PC-9 (cell line): ENCODE measurements at places on chromosomes 12 and 14. TPM values are rescaled to one million over a fixed set of nuclear protein-coding genes. Genes with fewer than 3 reads are reported as not detected.

DNA sequence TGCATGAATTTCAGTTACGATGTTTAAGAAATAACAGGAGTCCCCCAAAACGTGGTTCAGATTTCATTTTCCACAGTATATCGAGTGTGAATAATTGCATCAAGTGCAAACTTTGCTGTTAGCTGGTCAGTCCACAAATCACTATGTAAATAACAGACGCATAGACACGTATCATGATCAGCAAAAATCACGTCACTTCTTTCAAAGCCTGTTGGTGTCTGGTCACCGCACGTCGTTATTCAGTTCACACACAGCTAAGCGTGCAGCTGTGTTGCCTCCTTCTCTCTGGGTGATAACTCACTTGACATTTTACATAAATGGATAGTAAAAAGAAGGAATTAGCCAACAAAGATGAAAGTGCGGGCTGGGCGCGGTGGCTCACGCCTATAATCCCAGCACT, 126.8 kb upstream of the MED13L start:
- no peak overlapping the region for H3K4me3 ChIP-seq
- H3K36me3 ChIP-seq = no peaks in the 10 kb centered on the region
- no peak overlapping the region for H3K27ac ChIP-seq
- H3K27me3 ChIP-seq = no peaks in the 10 kb centered on the region

DNA sequence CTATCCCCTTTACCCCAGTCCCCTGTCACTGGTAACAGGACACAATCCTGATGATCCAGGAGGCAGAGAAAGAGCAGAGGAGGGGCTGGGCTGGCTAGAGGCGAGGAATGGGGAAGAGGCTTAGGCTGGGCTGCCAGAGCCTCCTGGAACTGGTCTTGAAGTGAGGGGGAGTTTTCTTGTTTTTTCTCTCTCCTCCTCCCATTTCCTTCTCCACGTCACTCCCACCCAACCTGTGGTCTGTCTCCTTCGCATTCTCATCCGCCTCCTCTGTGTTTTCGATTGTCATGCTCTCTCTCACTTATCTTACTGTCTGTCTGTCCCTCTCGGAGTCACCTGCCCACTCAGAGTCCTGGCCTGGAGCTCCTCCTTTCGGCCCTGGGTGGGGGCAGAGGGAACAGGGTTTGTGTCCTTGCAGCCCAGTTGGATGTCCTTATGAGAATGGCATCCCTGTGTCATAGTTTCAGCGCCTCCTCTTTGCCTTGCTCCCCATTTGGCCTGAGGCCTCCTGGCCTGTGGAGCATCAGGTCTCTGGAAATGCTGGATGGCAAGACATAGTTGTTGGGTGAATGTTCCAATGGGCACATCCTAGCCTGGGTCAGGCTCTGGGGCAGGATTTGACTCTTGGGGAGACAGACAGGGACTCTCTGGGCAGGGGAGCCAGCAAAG, 3.4 kb upstream of the KRT80 start:
- peaks cover 1% of the 10 kb centered on the region; the same call in 1 of the 2 replicates for H3K36me3 ChIP-seq
- H3K4me3 ChIP-seq = no peak overlapping the region
- DNase-seq = peak; percentile 55

DNA sequence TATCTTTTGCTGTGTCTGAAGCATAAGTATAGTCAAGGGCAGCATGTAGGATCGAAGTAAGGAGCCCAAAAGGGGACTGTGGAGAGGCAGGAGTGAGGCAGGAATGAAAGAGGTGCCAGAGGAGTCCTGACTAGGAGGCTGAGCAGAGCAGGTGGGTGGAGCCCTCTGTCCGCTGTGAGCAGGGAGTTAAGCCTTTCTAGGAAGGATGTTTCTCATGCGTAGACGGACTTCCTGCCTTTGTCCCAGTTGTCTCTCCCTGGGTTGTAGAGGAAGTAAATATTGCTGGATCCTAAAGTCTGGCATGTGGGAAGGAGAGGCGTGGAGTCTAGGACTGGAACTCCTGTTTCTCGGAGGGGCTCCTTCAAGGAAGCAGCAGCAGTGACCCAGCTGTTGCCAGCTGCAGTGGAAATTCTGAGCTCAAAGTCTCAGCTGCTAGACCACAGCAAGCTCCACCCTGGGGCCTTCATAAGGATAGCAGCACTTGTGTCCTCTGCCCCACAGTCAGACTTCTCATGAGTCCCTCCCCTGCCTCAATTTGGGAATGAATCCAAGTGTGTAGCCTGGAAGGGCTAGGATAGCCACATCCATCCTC, 44.0 kb downstream of the RBMS2 start:
- peaks cover 21% of the 10 kb centered on the region for H3K4me1 ChIP-seq
- no peaks in the 10 kb centered on the region for H3K27me3 ChIP-seq
- DNase-seq = no peak

- no peak overlapping the region for H3K27ac ChIP-seq
- H3K4me1 ChIP-seq = no peaks in the 10 kb centered on the region
- no peaks in the 10 kb centered on the region for H3K36me3 ChIP-seq
Observed at GRCh38 chr12:95528431-95528830, 22.8 kb downstream of the USP44 start.

- no peak for DNase-seq
- H3K4me3 ChIP-seq = no peak overlapping the region
- H3K4me1 ChIP-seq = peaks cover 29% of the 10 kb centered on the region
- peaks cover 6% of the 10 kb centered on the region; the same call in 1 of the 2 replicates for H3K36me3 ChIP-seq
- H3K27me3 ChIP-seq = no peaks in the 10 kb centered on the region
Observed at GRCh38 chr14:80587096-80587724, 354.3 kb downstream of the CEP128 start.

- H3K27me3 ChIP-seq = no peaks in the 10 kb centered on the region
- H3K4me3 ChIP-seq = no peak overlapping the region
- H3K4me1 ChIP-seq = peaks cover 9% of the 10 kb centered on the region
- DNase-seq = no peak
- no peaks in the 10 kb centered on the region for H3K36me3 ChIP-seq
- H3K27ac ChIP-seq = no peak overlapping the region
Observed at GRCh38 chr14:26959972-26960660, 362.3 kb upstream of the NOVA1 start.

- no peak overlapping the region for H3K4me3 ChIP-seq
- DNase-seq = no peak
- no peaks in the 10 kb centered on the region for H3K27me3 ChIP-seq
- no peaks in the 10 kb centered on the region for H3K36me3 ChIP-seq
- no peak overlapping the region for H3K27ac ChIP-seq
- peaks cover 12% of the 10 kb centered on the region for H3K4me1 ChIP-seq
Observed at GRCh38 chr12:106984588-106985137, 2.3 kb downstream of the MTERF2 start.

GRCh38 chr12:75099210-75099609, 110.4 kb downstream of the KCNC2 start:
- no peaks in the 10 kb centered on the region for H3K27me3 ChIP-seq
- H3K4me1 ChIP-seq = no peaks in the 10 kb centered on the region
- no peak overlapping the region for H3K4me3 ChIP-seq

GRCh38 chr12:76518699-76519098, 40.9 kb downstream of the OSBPL8 start:
- H3K27ac ChIP-seq = no peak overlapping the region
- H3K36me3 ChIP-seq = no peaks in the 10 kb centered on the region
- H3K4me3 ChIP-seq = no peak overlapping the region
- no peak for DNase-seq
- H3K27me3 ChIP-seq = no peaks in the 10 kb centered on the region
- H3K4me1 ChIP-seq = no peaks in the 10 kb centered on the region

DNA sequence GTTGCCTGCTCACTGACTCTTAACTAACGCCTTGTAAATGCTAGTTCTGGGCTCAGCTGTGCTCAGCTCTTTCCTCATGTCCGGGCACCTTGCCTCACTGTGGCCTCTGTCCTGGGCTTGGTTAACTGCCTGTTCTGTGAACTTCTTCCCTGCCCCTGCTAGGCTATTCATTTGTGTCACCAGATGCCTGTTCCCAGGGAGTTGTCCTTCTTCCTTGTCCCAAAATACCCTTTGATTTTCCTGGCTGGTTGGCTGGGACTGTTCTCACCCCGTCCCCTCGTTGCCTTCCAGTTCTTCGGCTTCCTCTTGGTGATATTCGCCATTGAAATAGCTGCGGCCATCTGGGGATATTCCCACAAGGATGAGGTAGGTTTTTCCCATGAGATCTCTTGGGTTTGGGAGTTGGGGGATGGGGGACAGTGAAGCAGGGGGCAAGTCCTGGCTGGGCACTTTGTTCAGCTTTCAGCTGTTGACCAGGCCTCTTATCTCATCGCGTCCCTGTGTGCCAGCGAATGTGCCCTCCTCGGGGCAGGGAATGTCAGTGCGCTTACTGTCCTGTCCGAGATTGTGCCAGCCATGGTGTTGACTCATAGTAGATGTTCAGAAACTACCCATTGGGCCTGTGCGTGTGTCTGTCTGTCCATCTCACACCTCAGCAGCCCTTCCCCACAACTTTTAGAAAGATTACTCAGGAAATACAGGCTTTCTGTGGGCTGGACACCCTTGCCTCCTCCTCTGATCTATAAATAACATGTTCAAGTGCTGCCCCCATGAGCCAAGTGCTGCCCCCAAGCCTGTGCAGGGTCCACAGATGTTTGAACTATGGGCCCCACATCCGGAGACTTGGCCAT, 33.1 kb downstream of the CD9 start:
- H3K27me3 ChIP-seq = no peaks in the 10 kb centered on the region
- H3K4me3 ChIP-seq = no peak overlapping the region
- peaks cover 59% of the 10 kb centered on the region for H3K4me1 ChIP-seq
- no peak for DNase-seq

- no peaks in the 10 kb centered on the region for H3K4me1 ChIP-seq
- no peaks in the 10 kb centered on the region for H3K27me3 ChIP-seq
- peak; percentile 16 for DNase-seq
- H3K4me3 ChIP-seq = no peak overlapping the region
Observed at GRCh38 chr12:126588586-126589249, 1523.5 kb downstream of the AACS start.

DNA sequence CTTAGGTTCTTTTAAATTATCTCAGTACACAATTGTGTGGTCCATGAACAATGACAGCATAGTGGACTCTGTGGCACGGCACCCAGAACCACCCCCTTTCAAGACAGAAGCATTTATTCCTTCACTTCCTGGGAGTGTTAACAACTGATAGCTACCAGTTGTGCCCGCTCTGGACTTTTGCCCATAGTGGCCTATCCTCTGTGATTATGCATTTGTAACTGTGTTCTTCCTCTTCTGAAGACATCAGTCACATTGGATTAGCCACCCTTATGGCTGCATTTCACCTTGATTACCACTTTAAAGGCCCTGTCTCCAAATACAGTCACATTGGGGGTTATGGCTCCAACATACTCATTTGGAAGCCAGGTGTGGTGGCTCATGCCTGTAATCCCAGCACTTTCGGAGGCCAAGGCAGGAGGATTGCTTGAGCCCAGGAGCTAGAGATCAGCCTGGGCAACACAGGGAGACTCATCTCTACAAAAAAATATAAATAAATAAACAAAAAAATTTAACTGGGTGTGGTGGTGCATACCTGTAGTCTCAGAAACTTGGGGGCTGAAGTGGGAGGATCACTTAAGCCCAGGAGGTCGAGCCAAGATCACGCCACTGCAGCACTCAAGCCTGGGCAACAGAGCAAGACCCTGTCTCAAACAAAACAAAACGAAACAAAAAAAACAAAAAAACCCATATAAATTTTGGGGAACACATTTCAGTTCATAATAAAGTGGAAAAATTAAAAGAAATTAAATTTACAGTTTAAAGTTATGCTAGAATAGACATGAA, 27.6 kb upstream of the PHC1 start:
- H3K27me3 ChIP-seq = no peaks in the 10 kb centered on the region
- DNase-seq = no peak
- no peak overlapping the region for H3K27ac ChIP-seq
- 0 out of 2 replicates have a peak, but pooled peaks cover 3% of the 10 kb centered on the region for H3K4me1 ChIP-seq
- H3K36me3 ChIP-seq = no peaks in the 10 kb centered on the region

GRCh38 chr12:3531496-3531895, 40.5 kb downstream of the PRMT8 start:
- H3K4me1 ChIP-seq = no peaks in the 10 kb centered on the region
- no peak overlapping the region for H3K27ac ChIP-seq
- no peak overlapping the region for H3K4me3 ChIP-seq
- H3K36me3 ChIP-seq = no peaks in the 10 kb centered on the region

DNA sequence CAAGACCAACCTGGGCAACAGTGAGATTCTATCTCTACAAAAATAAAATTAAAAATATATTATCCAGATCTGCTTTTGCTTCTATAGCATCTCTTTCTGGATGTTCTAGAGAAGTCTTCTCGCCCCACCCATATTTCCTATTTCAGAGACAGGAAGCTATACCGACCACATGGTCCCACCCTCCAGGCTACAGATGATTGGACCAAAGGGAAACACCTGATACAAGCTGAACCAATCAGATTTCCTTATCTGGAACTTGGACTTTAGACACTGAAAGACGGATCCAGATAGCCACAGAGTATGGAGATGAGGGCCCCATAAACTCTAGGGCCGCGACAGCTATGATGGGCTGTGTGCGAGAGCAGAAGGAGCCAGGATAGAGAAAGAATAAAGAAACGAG, 48.7 kb downstream of the CCDC60 start:
- H3K27ac ChIP-seq = no peak overlapping the region
- H3K27me3 ChIP-seq = peaks cover 37% of the 10 kb centered on the region
- H3K4me1 ChIP-seq = no peaks in the 10 kb centered on the region
- no peak for DNase-seq
- H3K36me3 ChIP-seq = no peaks in the 10 kb centered on the region

DNA sequence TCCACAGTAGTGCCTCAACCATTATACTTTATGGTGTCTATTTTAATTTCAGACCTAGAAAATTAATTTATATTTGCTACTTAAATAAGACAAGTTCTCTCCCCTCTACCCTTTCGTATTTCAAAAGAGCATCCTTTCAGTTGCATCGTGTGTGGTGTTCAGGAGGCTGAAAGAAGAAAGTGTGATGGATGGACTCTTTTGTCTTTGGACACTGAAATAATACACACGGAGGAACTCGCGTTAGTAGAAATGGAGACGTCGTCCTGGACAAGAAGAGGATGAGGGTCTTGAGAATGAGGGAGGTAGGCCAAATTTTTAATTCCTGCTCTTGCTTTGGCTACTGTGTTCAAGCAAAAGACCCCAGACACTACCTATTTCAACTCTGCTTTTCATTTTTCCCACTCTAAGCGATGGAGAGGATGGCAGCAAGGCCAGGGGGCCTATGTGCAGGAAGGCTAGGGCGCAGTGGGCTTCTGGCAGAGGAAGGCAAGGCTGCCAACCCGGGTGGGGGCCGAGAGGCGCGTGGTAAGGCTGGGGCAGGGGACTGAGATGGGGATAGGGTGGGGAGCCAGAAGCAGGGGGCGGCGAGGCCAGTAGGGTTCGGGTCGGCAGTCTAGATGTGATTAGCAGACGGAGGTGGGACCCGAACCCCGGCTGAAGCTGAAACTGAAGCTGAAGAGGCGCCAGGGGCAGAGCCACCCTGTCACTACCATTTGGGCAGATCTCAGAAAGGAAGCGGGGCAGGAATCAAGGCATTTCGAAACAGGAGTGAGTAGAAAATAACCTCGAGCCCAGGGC, 722 bp downstream of the TMED8 start:
- H3K27ac ChIP-seq = no peak overlapping the region
- no peak for DNase-seq
- H3K36me3 ChIP-seq = no peaks in the 10 kb centered on the region
- H3K4me1 ChIP-seq = peaks cover 19% of the 10 kb centered on the region
- H3K27me3 ChIP-seq = no peaks in the 10 kb centered on the region

IL23A gene
- 2.9 and 3.0 TPM in 2 replicates for total RNA-seq

GABARAPL1 gene
- total RNA-seq = 85.6 and 143 TPM in 2 replicates

CPNE6 gene
- total RNA-seq = not detected in 2 replicates

RGS6 gene
- total RNA-seq = not detected in 2 replicates

KERA gene
- total RNA-seq = not detected in 2 replicates

NKX2-1 gene
- not detected in 2 replicates for total RNA-seq

EID3 gene
- 42.4 and 47.4 TPM in 2 replicates for total RNA-seq
